ENCODE measurements at places on chromosomes 3 and 15.

DNA sequence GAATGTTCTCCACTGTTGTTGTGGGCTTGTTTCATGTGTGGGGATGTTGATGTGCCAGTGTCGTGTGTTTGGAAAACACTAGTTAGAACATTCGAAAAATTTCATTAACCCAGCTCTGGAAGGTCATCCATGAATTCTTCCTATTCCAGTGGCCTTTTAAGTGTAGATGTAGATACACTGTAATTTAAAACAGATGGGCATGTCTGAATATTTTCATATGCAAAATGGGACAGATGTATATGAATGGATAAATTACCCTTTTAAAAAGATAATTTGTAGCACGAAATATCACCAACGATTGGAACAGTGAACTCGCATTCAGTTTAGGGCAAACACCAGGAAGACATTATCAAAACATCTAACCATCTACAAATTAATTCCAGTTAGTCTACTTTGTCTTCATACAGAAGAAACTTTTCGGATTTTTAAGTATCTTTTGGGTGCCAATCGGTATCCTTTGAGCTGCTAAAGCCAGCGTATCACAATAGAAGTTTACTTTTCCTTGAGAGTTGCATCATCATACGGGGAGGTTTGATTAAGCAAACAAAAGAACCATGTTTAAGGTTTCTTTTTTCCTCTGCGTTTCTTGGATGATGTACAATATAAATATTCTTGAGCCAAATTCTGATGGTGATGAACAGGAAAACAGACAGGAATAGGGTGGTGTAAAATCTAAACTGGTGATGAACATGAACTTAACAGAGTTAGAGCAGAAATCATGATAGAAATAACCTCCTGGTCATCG lies 528.1 kb downstream of the FOXP1 start:
- DNase-seq, result no peak

GRCh38 chr15:61480863-61481262 lies 251.8 kb upstream of the RORA start:
- no peak for DNase-seq

- no peak for DNase-seq
Measured at GRCh38 chr15:80776420-80777045, 2.6 kb upstream of the CEMIP start.

DNA sequence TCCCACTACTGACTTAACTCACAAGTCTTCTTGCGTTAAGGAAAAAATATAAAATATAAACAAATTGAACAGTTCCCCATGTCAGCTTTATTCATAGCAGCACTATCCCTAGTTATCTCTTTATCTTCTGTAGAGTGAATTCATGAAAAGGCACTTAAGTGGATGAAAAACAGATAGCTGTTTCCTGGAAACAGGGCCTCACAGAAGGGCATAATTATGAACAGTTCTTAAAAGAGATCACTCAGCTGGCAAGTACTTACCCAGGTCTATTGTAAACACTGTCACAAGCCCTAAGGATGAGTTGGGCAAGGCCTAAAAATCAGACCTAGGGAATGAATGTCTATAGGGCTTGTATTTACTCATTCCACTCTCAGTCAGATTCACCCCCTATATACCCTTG lies 10.7 kb downstream of the MB21D2 start:
- no peak for DNase-seq

DNA sequence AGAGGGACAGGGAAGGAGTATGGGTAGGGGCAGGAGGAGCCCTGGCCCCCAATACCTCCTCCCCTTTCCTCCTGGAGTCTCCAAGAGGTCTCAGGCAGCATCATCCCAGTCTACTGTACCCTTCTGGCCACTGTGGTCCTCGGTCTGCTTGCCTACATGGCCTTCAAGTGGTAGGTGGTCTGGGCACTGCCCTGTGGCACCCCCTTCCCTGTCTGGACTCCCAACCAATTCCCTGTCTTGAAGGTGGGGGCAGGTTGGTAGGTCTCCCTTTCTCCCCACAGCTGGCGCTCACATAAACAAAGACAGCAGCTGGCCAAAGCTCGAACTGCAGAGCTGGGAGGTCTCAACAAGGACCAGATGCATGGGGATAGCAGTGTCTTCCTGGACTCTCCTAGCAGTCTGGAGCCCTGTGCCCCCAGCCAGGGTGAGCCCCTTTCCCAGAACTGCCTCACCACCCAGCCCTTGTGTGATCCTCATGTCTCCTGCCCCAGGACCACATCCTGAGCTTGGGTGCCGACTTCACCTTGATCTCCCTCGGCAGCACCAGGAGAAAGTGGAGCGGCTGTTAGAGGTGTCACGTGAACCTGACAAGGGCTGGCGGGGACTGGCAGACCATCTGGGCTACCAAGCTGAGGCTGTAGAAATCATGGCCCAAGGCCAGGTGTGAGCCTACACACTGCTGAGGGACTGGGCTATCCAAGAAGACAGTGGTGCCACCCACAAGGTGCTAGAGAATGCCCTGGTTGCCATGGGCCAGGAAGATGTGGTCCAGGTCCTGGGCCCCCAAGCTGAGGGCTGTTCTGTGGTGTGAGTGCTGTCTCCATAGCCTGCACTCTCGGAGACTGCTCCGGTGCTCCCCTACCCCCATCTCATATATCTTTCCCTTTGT lies 33.1 kb downstream of the NBEAL2 start:
- no peak for DNase-seq

GRCh38 chr3:187720337-187720670 lies 17.9 kb upstream of the RTP2 start:
- no peak for DNase-seq

DNA sequence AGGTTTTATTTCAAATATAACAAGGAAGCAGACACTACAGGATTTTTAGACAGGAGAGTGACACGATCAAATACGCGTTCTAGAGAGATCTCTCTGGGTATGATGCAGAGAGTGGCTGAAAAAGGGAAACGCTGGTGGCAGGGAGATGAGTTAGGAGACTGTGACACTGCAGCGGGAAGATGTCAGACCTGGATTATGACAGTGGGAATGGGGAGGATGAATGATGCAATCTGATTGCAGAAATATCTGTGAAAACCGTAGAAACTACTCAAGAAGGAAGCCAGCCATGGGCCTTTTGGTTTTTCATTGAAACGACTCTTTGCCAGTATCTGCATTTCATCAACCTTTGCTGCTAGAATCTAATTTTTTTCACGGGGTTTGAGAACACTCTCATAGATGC lies 157.9 kb downstream of the FAM43A start:
- no peak for DNase-seq

DNA sequence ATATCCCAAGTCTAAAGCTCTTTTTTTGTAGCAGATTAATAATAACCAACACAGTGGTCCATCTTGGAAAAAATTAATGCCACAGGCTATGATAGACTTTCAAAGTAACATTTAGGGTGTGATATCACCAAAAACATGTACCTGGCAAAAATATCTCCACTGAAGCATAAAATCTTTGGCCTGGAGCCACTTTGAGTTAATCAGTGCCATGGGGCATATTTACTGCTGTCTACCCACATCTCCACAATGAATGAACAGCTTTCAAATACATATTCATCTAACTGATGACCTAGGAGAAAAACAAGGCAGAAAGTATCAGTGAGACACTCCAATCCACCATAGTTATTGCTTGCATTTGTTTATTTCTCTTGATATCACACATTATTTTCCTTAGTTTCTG lies 296.0 kb upstream of the MDFIC2 start:
- no peak for DNase-seq

GRCh38 chr3:78050276-78051065 lies 1010.6 kb downstream of the ROBO2 start:
- no peak for DNase-seq

- no peak for DNase-seq
Measured at GRCh38 chr3:170725285-170725731, 139.4 kb upstream of the SLC7A14 start.

DNA sequence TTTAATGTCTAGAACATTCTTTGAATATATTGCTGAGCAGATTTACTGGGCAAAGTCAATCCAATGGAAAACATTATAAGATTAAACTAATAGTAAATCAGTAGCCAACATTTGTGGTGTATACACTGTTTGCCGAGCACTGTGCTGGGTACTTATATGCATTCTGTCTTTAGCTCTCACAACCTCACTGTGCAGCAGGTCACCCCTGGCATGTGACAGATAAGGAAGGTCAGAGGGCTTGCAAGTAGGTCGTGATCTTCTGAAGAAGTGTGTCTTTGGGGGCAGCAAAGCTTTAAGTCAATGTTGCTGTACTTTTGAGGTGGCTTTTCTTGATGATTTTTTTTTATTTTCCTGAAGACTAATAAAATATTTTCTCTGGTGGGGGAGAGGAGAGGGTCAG lies 62.2 kb downstream of the TCAIM start:
- no peak for DNase-seq

DNA sequence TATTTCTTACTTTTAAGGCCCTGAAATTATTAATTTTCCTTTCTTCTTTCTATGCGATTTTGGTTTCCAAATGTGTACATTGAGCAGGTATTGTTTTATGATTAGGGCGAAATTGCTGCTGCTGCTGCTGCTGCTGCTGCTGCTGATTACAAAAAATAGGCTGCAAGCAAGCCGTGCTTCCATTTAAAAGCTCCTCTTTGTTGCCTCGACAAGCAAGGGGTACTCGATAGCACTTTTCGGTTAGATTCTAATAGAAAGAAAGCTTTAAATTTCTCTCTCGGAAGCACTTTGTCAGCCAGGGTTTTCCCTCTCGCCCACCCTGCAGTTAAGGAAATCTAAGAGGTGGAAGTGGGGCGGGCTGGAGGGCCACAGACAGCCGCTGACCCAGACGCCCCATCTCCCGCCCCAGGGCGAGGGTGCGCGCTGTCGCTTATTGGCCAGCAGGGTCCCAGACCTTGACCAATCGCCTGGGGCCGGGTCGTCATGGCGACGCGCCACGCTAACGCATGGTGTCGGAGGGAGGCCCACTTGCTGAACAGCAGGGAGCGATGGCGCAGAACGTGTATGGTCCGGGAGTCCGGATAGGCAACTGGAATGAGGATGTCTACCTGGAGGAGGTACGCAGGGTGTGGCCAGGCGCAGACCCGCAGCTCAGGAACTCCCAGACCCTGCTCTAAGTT lies at the start of gene CFAP161:
Gene CFAP161, plus strand, starts transcription at position 489 of the 680 bp plus-strand sequence. Its CDS starts 60 bp downstream, at position 549.
- DNase-seq, result no peak

- DNase-seq, result no peak
Measured at GRCh38 chr15:99635794-99636193, 70.0 kb downstream of the MEF2A start.

- no peak for DNase-seq
Measured at GRCh38 chr15:83249030-83249343, 35.5 kb downstream of the BNC1 start.

DNA sequence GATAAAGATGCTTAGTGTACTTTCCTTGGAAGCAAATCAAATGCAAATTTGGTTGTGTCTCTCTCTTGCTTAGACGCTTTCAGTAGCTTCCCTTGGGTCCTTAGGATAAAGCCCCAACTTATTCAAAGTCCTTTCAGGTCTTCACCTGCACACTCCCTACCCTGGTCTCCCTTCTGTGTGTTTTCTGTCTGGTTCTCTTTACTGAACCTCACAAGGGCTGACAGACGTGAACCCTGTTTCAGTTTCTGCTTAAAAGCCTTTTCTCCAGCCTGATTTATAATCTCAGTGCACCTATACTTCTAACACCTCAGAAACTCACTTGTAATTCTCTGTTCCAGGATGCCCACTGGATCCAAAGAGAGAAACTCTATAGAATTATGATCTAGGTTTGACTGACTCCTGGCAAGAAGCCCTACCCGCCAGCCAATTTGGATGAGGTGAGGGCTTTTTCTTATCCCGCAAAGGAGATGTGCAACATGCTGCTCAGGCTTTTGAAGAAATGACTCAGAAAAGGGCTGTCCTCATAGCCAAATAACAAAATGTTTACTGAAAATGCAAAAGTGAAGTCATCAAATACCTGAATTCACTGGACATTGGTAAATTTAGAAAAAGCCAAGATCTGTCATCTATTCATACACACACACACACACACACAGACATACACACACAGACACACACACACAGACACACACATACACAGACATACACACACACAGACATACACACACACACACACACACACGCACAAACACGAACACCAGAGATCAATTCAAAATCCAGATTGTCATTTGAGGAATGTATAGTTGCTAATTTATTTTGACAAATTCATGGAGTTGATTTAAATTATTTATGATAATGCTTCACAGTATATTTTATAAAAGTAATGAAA lies 102.4 kb upstream of the EOMES start:
- no peak for DNase-seq

- no peak for DNase-seq
Measured at GRCh38 chr15:69723404-69724096, 270.9 kb downstream of the RPLP1 start.

DNA sequence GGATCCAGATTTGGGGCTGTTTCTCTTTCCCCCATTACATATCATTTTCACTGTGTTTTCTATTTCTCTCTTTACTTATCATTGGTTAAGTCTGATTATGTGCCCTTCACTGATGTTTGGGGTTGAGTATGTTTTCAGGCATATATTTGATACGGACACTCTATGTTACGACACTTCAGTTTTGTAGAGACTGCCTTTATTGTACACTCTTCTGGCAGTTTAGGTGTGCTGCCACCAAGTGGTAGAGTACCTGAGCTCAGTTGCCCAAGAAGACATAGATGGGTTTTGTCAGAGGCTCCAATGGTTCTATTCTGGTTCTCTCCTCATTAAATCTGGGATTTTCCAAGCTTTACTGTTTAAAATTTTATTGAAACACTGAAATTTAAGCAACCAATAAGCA lies 255.0 kb upstream of the ROPN1 start:
- no peak for DNase-seq
